ENCODE measurements at places on chromosomes 6 and 20. TPM values are rescaled to one million over a fixed set of nuclear protein-coding genes. Genes with fewer than 3 reads are reported as not detected.

DNA sequence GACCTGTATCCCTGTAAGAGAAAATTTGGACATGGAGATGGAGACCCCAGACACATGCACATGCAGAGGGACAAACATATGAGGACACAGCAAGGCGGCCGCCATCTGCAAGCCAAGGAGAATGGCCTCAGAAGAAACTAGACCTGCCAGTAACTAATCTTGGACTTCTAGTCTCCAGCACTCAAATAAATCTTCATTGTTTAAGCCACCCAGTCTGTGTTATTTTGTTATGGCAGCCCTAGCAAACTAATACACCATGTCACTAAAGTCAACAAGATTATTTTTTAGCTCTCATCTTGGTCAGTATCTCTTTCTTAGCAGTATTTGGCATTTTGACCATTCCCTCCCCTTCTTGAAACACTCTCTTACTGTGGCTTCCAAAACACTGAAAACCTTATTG is 26.7 kb downstream of the LATS1 start:
- H3K4me1 ChIP-seq: no peaks in the 10 kb centered on the region
- no peaks in the 10 kb centered on the region for H3K27me3 ChIP-seq
- no peak for DNase-seq
- H3K36me3 ChIP-seq: peaks cover 5% of the 10 kb centered on the region

Gene MYO6
- 59.2 TPM for total RNA-seq

DNA sequence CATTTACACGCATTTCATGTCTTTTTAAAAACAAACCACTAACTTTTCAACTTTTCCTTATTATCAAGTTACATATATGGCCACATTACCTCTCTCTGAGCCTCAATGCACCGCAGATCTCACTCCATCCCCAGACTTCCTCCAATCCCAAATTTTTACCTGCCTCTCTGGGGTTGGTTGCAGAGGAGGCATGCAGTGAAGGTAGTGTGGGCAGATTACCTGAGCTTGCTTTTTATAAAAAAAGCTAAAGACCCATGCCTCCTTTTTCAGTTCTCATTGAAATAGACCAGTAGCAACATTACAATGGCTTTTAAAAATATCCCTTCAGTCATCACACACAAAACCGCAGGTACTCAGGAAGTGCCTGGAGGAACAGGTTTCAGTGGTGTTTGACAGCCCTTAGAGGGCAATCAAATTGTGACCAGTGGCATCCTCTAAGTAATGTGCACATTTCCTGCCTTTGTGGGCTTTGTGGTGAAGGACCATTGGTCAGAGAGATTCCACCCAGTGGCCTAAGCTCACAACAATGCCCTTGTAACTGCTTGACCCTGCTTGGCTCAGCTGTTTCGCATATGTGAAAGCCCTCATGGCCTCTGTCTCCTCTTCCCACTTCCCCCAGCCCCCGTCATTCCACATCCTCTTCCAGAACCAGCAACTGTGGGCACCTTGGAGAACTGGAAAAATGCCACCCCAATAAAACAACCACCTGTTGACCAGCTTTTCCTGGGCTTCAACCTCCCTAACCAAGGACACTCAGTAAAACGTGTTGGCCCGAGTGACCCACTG is 30.2 kb upstream of the IL17A start:
- H3K27me3 ChIP-seq: no peaks in the 10 kb centered on the region
- H3K4me1 ChIP-seq: no peaks in the 10 kb centered on the region

Gene SMPDL3A
- total RNA-seq: 55.2 TPM

- DNase-seq: peak; percentile 61
- peaks cover 13% of the 10 kb centered on the region for H3K36me3 ChIP-seq
- H3K4me1 ChIP-seq: peaks cover 36% of the 10 kb centered on the region
- peak overlapping the region; percentile 66 for H3K4me3 ChIP-seq
- H3K27me3 ChIP-seq: no peaks in the 10 kb centered on the region
- peak overlapping the region; percentile 95 for H3K27ac ChIP-seq
Measured at GRCh38 chr6:30687659-30688431, 1.4 kb upstream of the PPP1R18 start.

- no peak overlapping the region for H3K4me3 ChIP-seq
- H3K36me3 ChIP-seq: no peaks in the 10 kb centered on the region
- no peak for DNase-seq
Measured at GRCh38 chr6:154931711-154932424, 63.2 kb upstream of the TIAM2 start.

DNA sequence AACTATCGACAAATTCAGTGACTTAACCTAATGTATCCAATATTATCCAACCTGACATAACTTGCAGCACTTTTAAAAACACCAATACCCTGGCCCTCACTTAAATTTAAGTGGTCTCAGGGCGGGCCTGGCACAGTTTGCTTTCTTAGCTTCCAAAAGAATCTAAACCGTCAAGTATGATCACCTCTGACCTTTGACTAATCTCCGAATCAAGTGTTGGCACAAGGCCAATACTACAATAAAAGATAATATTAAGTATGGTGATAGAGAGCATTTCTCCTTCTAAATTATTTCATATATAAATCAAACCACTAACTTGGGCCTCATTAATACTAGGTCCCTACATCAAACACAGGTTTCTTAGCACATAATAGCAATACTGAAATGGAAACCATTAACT is 153.0 kb downstream of the PTPRK start:
- H3K27me3 ChIP-seq: no peaks in the 10 kb centered on the region
- no peak for DNase-seq
- no peak overlapping the region for H3K4me3 ChIP-seq
- no peaks in the 10 kb centered on the region for H3K36me3 ChIP-seq
- no peaks in the 10 kb centered on the region for H3K4me1 ChIP-seq

- peak; percentile 77 for DNase-seq
- H3K27ac ChIP-seq: peak overlapping the region; percentile 98
- H3K27me3 ChIP-seq: no peaks in the 10 kb centered on the region
- peak overlapping the region; percentile 84 for H3K4me3 ChIP-seq
- no peaks in the 10 kb centered on the region for H3K36me3 ChIP-seq
- H3K4me1 ChIP-seq: peaks cover 23% of the 10 kb centered on the region
Measured at GRCh38 chr6:35259948-35260590, 534 bp downstream of the ZNF76 start.

DNA sequence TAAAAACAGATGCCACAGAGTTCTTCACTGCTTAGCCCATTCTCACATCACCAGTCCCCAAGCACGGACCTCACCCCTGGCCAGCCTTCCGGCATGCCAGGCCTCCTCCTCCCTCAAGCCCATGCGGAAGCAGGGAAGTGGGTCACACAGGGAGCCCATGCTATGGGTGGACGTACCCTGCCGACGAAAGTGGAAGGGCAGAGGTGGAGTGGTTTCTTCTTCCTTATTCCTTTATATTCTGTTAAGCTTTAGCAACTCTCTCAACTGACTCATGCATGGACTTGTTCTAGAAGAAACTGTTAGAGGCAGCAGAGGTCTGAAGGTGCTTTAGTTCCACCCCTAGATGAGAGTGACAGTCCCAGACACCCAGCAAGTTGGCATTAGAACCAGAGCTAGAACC is 118.6 kb downstream of the LY86 start:
- H3K27ac ChIP-seq: no peak overlapping the region
- no peak overlapping the region for H3K4me3 ChIP-seq
- no peaks in the 10 kb centered on the region for H3K36me3 ChIP-seq
- no peak for DNase-seq

Measured in lung (tissue), 17 donors.